ENCODE measurements at places on chromosomes 13 and 19.

DNA sequence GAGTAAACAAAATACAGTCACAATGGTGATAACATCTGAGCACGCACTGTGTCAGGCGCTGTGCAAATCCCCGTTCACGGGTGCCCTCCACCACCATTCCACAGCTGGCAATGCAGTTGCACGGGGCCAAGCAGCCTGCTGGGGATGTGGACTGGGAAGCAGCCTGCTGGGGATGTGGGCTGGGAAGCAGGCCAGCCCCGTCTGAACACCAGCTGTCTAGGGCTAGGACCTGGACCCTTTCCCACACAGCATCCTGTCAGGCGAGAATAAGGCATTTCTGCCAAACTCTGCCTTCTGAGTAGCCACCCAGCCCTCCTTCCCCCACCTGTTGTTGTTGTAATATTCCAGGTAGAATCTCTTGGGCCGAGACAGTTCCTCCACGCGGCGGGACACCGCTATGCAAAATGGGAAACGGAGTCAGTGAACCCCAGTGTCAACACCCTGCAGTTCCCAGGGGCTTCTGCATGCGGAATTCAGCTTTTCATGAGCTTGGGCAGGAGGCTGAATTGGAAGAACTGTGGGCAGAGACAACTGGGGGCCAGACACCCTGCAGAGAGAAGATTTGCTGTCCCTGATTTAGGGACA, 27.8 kb upstream of the MIER2 start:
- no peak for DNase-seq

GRCh38 chr19:2199215-2199614, 35.5 kb downstream of the DOT1L start:
- no peak for DNase-seq

DNA sequence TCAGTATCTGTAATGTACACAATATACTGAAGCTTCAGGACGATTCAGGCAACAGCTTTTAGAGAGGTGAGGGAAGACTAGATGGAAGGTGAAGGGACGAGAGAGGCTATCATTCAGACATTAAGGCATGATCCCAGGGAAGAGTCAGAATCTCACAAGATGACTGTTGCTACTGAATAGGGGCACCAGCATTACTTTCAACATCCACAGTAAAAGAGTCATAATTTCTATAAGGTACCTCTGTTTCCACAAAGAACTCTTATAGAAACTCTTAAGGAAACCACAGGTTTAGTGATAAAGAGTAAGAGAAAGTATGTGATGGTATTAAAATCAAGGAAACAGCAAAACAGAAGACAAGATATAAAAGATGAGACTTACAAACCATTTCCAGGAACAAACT, 23.0 kb downstream of the LCP1 start:
- DNase-seq: no peak

- no peak for DNase-seq
Measured at GRCh38 chr13:112622375-112622774, 34.4 kb upstream of the TUBGCP3 start.

- no peak for DNase-seq
Measured at GRCh38 chr13:49840675-49841074, 48.2 kb upstream of the KPNA3 start.

GRCh38 chr13:29384466-29384865, 211.0 kb downstream of the SLC7A1 start:
- DNase-seq: no peak

GRCh38 chr19:17821190-17821589, at the start of gene INSL3:
TSS of gene INSL3 (minus strand) at chr19:17821519. CDS start at chr19:17821506, 13 bp downstream.
- DNase-seq: no peak

DNA sequence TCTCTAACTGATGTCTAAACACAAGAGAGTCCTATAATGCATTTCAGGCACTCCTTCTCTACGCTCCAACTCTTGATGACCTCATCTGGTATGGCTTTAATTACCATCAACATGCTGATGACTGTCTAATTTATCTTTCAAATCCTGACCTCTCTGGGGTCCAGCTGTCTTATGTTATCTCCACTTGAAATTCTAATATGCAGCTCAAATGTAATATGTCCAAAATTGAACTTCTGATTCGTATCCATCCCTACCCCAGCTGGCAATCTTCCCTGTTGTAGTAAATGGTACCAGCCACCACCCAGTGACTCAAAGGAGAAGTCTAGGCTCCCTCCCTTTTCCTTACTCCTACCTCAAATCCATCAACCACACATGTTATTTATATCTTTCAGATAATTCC, 288.0 kb upstream of the SLC10A2 start:
- DNase-seq: no peak

- no peak for DNase-seq
Measured at GRCh38 chr19:5130371-5131030, 161.6 kb downstream of the KDM4B start.

DNA sequence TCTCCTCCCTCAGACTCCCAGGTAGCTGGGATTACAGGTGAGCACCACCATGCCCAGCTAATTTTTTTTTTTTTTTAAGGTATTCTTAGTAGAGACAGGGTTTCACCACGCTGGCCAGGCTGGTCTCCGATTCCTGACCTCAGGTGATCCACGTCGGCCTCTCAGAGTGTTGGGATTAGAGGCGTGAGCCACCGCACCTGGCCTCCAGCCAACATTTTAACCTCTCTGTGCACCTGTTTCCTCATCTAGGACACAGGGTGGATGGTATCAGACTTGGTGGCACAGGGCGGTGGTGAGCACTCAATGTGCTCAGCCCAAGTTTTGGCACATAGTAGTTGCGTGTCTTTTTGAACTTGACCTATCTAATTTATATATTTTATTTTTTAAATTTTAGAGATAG, 12.5 kb downstream of the APBA3 start:
- no peak for DNase-seq

DNA sequence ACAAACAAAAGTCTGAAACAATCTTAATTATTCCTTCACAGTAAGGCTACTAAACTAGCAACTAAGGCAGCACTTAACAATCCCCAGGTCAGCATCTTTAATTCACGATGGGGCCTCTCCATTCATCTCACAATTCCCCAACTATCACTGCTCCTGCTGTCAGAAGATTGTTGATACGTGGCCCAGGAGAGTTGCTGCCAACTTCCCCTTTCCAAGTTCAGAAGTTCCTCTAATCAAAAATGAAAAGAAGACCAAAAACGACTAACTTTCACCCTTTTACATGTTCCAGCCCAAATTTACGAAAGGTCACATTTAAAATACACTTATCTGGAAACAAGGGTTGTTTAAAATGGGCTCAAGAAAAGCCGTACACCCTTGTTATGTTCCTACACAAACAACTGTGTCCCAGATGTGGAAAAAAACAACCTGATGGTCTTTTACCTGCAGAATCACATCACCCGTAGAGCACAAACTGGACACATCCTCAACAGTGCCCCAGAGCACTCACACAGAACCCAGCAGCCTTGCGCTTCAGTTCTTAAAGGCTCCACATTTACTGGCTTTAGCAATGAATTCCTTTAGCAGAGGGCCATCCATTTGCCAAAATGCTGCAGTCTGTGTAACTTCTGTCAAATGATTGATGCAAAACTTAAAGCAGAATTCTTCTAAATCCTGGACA, 38.0 kb downstream of the PHF11 start:
- no peak for DNase-seq

DNA sequence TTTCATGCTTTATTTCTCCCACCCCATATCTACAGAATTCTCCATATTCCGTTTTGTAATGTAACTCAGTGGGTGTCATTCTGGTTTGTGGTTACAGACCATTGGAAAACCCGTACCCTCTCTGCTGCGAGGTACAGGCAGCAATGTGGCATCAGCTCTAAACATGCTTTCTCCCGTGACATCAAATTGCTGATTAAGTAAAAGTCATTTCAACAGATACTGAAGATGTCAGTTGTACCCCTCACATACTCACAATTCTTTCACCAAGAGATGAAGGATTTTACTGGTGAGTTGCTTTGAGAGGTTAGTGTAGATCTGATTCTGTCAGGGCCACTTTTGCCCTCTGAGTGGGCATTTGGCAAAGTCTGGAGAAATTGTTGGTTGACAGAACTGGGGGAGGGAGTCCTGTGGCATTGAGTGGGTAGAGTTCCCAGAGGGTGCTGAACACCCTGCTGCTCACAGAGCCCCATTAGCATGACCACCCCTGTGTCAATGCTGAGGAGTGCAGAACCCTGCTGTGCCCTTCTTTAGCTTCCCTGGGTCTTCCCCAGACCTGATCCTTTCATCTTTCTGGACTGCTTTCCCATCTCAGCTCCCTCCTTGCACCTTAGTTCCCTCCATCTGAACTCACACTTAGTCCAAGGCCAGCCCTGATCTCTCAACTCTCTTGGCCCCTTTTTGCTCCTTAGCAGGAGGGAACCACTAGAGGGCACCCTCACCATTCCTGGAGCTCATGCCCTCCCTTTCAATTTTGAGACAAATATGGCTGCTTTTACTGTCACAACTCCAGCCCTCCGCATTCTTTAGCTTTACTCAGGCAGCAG, 39.9 kb upstream of the CEACAM8 start:
- DNase-seq: no peak

- DNase-seq: no peak
Measured at GRCh38 chr19:55400281-55401087, 7.1 kb downstream of the UBE2S start.

- no peak for DNase-seq
Measured at GRCh38 chr19:4559569-4559968, at the start of gene SEMA6B. TSS of gene SEMA6B (minus strand) at chr19:4559684. CDS start at chr19:4558457, 1,227 bp downstream.

GRCh38 chr13:23506071-23506806, 64.0 kb upstream of the TNFRSF19 start:
- DNase-seq: no peak

GRCh38 chr13:50220938-50221337, 205.7 kb downstream of the KCNRG start:
- no peak for DNase-seq

- DNase-seq: no peak
Measured at GRCh38 chr19:58557221-58558065, 968 bp downstream of the UBE2M start.

GRCh38 chr13:113862931-113863523, 849 bp downstream of the GAS6 start:
- DNase-seq: no peak

DNA sequence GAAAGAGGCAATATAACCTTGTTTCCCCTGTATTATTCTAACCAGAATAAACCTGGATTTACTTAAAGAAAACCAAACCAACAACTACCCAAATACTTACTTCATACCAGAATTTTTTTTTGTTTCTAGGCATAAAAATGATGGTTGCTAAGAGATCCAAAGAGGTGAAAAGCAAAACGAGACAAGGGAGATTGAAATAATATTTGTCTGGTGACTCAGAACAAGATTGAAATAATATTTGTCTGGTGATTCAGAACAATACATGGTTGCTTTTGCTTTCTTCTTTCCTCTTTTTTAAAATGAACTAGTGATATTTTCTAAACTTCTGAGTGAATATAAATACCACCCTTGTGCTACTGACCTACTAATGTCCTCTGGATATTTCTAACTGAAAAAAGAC, 592.9 kb downstream of the KCTD12 start:
- DNase-seq: no peak

DNA sequence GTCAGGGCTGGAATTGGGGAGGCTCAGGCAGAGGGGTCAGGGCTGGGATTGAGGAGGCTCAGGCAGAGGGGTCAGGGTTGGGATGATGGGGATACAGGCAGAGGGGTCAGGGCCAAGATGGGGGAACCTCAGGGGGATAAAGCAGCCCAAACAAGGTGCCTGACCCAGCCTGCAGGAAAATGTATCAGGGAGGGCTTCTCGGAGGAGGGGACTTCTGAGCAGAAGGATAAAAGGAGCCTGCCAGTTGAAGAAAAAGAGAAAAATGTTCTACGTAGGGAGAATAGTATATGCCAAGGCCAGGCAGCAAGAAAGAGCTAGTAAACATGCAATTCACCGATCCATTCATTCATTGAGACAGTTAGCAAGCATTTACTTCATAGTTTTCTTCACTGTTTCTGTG, 84.8 kb downstream of the MAP4K1 start:
- DNase-seq: no peak

DNA sequence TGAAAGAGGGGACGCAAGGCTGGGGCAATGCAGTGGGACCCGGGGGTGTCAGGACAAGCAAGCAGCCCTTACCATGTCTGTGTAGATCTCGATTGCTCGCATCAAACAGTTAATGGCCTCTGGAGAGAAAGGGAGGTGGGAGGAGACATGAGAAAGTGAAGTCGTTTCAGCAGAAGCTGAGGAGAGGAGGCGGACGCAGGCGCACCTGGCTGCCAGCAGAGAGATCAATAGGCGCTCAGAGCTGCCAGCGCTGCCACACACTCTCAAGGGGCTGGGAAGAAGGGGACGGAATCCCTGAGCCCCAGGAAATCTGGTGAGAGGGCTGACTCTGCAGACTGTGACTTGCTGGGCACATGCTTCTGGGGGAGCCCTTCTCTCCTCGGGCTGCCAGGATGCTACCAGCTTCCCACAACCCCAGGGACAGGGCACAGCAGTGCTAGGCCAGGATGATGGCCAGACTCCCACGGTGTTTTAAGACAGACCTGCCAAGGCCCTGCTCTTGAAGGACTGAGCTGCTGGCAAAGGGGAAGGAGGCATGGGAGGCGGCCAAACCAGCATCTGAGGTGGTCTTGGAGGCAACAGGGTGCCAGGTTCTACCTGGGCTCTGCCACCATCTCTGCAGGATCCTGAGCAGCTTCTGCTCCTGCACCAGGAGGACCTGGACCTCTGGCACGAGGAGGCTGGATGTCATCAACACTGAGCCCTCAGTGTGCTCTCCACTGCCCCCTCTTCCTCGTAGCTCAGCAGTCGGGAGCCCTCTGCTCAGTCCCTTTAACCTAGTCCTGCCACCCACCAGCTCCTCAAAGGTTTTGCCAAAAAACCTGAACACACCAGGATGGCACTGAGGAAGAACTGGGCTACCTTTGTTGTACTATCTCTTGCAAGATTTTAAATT, 11.7 kb upstream of the KPTN start:
- no peak for DNase-seq

GRCh38 chr13:75647126-75647784, 11.1 kb downstream of the LMO7 start:
- no peak for DNase-seq

DNA sequence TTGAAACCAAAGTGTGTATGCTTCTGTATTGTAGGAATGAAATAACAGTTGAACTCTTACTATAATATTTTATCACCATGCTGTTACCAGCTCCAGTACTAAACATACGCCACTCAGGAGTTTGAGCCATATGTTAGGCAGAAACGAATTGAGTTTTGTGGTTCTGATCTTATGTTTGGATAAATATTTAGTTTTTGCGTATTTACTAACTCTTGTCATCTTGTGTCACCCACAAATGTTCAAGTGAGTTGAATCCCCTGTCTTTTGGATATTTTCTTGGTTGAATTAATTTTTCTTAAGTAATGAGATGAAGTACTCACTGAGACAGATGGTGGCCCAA, 1.5 kb downstream of the FNDC3A start:
- DNase-seq: no peak

- no peak for DNase-seq
Measured at GRCh38 chr19:2811735-2812413, 7.8 kb upstream of the ZNF554 start.

- no peak for DNase-seq
Measured at GRCh38 chr19:43561139-43561970, 14.0 kb downstream of the XRCC1 start.

GRCh38 chr19:35396240-35396885, 25.5 kb downstream of the GPR42 start:
- no peak for DNase-seq

DNA sequence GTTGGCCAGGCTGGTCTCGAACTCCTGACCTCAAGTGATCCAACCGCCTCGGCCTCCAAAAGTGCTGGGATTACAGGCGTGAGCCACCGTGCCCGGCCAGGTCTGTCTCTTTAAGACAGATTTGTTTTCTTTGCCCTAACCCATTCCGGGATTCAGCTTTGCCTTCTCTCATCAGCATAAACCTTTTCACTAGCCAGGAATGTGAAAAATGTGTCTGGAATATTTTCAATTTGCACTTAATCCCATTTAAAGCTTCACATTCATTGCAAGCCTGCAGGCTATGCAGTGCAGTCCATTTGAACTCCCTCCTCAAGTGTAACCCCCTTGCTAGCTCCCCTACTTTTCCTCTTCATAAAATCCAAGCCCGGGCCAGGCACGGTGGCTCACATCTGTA, 880 bp upstream of the TMEM160 start:
- DNase-seq: no peak
